GM23248 (cell line): ENCODE measurements at places on chromosomes 11 and 22. TPM values are rescaled to one million over a fixed set of nuclear protein-coding genes. Genes with fewer than 3 reads are reported as not detected.

The PLAAT5 gene
- polyA plus RNA-seq: not detected in 2 replicates

The TMPRSS13 gene
- polyA plus RNA-seq: not detected in 2 replicates

The TSSK2 gene
- not detected in 2 replicates for polyA plus RNA-seq

The GAL gene
- polyA plus RNA-seq: 22.1 and 24.7 TPM in 2 replicates

The TMPRSS5 gene
- not detected in 2 replicates for polyA plus RNA-seq

The C1QTNF5 gene
- polyA plus RNA-seq: 4.5 and 6.2 TPM in 2 replicates

- no peak for DNase-seq
These were observed 897.2 kb downstream of the TBC1D22A start for GRCh38 chr22:47659467-47660223.

- peak; percentile 54 for DNase-seq
These were observed 11.2 kb upstream of the CYTH4 start for GRCh38 chr22:37270928-37271650.

- peak; percentile 8 for DNase-seq
These were observed 1074.5 kb downstream of the TBC1D22A start for GRCh38 chr22:47836957-47837356.

DNA sequence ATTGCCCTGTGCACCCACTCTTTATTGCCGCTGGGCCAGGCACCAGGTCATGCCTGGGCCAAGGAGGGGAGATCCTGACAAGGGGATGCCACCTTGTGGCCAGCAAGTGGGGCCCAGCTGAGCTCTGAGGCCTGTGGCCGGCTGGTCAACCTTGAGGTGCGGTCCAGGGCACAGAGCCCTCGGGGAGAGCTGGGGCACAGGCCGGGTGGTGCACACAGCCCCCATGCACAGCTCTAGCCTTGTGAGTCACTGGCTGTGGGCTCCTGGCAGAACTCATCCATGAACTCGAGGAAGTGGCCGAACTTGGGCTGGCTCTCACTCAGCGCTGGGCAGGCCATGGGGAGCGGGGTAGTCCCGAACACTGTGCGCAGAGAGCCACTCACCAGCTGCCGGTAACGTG lies 94.3 kb downstream of the RNF169 start:
- DNase-seq: no peak

DNA sequence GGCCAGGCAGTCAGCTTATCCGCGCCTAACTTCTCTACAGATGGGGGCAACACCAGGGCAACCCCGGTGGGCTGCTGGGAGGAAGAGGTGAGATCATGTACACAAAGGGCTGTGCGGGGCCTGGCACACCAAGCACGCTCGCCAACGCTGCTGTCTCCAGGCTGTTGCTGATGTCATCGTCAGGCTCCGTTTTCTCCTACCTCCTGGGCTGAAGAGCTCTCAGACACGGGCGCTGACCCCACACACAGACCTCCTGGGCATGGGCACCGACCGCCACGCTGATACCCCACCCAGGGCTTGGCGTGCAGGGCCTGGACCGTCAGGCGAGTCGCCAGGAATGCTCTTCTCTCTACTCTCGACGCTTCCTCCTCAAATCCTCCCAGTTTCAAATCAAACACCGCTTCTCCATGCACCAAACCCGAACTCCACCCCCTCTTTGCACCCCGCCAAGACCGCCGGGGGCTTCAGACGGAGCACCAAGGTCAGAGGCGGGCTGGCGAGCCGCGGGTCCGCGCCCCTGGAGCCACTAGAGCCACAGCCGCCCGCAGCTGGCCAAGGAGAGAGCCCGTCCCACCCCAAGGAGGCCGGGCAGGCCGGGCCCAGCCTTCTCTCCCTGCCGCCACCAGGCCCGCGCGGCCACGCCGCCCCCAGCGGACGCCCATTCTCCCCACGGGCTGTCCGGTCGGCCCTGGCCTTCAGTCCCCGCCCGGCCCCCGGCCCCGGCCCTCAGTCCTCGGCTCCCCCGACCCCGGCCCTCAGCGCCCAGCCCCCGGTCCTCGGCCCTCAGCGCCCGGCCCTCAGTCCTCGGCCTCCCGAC lies 772 bp downstream of the SBF1 start:
- DNase-seq: peak; percentile 90

DNA sequence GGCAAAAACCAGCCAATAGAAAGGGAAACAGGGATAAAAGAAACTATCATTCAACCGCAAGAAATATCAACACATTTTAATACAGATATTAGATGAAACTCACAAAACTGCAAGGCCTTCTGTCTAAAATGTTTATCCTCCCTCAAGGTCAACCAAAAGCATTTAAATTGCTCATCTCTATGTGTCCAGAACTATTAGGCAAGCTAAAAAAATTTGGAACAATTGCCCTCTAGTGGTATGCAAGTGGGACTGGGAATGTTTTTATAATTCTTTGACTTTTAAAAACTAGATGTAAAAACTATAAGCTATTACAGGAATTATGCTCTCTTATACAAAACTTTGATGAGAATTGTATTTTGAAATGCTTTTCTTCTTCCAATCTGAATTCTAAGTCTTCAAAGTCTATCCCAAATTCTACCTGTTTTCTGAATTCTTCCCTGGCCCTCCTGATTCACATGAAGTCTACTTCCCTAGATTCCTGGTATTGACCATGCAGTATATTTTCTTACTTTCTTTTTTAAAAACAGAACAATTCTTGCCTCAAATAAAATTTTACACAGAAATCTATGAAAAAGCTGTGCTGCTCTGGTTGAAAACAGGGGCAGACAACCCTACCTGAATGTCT lies 4.9 kb downstream of the CWC15 start:
- DNase-seq: peak; percentile 79

DNA sequence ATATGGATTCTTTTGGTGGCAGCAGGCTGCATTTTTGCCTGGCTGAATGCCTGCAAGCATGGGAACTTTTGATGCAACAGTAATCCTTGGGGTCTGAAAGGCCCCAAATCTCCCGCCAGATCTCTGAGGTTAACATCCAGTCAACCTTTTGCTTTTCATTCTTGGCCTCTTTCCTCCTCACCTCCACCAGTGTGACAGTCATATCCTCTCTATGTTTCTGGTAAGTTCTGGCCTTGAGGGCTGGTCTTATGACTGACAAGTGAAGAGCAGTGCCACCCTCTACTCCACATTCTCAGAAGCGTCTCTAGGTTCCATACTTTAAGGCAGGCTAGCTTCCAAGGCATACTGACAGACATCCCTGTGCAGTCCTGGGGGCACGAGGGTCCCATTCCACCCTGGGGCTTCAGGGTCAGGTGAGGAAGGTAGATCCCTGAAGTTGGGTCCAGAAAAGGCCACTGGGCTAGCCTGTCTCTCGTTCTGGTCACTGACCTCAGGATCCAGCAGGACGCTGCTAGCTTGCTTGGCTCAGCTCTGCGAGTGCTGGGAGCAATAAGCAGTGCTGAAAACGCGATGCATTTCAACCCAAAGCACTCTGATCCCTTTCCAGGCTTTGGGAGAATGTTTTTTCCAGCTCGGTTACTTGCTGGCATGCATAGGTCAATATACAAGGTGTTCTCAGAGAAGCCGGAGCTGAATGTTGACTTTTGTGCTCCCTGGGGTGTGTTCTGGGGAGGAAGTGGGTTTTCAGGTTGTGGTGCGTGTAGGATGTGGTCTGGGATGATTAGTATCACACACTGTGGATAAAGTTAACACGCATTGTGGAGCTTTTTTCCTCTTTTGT lies 75.2 kb downstream of the PTPRJ start:
- no peak for DNase-seq

DNA sequence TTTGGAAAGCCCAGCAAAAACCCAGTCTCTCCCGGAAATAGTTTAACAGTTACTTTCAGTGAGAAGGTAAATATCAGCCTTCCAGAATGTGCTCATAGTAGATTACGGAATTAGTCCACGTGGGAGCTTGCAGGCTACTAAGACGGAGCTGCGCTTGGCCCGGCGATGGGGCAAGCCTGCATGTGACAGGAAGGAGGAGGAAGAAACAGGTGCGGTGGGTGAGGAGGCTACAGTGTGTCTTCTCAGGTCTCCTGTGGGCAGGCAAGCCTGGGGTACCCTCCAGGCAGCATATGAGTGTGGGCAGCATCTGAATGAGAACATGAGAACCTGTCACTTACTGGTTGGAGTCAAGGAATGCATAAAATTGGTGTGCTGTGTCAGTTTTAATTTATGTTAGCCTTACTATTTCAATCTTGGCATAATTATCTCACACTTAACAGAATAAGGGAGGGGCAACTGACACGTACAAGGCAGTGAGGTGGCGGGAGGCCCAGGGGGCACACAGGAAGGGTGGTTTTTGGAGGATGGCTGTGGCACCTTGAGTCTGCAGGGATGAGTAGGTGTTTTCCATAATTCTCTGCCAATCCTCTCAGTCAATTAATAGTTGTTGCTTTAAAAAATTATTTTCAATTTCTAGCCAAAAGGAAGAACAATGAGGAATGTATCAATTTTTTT lies 35.7 kb downstream of the CLMP start:
- DNase-seq: no peak

DNA sequence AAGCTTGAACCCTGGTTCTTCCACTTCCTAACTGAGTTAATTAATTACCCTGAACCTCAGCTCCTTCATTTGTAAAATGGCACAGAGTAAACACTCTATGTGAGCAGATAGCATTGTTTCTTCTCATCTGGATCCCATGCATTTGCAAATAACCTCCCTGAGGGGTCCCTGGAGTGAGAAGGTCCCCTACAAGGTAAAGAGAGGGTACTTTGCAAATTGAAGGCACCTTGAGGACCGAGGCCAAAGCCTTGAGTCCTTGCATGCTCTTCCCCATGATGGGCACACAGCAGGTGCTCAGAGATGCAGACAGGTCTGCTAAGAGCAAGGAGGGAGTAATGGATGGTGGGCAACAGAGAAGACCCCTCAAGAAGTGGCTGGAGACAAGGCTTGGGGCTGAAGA lies 33.2 kb downstream of the OTOG start:
- no peak for DNase-seq
